ENCODE measurements at places on chromosomes 4 and X.

DNA sequence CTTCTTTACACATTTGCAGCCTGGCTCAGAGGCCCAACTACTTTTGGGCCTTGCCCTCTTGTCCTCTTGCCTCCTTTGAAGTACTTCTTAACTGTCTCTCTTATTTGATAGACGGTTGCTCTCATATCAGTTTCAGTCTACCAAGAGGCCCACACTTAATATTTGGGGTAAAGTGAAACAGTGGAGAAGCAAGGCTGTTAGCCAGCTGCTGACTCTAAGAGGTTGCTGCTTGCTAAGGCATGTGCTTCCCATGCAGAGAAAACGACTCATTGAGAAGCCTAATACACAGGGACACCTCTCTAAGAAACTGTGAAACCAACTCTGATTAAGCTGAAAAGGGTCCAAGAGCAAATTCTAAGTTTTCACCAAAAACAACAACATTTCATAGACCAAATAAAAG lies 94.6 kb downstream of the PPP3CA start:
- no peak for DNase-seq

DNA sequence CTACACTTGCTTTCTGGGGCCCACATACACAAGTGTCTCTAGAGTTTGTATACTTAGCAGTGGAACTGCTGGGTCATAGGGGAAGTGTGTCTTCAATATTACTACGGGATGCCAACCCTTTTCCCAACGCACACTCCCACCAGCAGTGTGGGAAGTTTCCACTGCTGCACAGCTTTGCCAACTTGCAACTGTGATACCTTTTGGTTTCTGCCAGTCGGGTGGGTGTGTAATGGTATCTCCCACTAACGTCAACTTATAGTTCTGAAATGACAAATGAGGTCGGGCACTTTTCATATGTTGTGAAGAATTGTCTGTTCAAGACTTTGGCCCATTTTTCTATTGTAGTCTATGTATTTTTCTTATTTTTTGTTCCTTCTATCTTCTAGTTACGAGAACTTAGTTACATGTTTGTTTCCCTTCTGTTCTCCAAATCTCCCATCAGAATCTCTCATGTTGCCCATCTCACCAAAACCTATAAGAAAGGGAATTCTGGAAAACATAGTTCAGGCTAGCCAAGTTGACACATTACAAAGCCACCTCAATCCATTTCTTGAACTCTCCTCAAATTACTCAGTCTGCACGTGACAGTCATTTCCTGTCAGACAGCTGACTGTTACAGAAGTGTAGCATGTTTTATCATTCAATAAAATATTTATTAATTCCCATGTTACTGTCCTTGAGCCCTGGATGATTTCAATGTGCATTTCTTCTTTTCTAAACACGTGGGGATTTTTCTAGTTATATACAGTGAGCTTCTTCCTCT lies 30.7 kb downstream of the PNMA6E start:
- DNase-seq: no peak

GRCh38 chr4:147247579-147247978 lies 233.3 kb upstream of the EDNRA start:
- no peak for DNase-seq

DNA sequence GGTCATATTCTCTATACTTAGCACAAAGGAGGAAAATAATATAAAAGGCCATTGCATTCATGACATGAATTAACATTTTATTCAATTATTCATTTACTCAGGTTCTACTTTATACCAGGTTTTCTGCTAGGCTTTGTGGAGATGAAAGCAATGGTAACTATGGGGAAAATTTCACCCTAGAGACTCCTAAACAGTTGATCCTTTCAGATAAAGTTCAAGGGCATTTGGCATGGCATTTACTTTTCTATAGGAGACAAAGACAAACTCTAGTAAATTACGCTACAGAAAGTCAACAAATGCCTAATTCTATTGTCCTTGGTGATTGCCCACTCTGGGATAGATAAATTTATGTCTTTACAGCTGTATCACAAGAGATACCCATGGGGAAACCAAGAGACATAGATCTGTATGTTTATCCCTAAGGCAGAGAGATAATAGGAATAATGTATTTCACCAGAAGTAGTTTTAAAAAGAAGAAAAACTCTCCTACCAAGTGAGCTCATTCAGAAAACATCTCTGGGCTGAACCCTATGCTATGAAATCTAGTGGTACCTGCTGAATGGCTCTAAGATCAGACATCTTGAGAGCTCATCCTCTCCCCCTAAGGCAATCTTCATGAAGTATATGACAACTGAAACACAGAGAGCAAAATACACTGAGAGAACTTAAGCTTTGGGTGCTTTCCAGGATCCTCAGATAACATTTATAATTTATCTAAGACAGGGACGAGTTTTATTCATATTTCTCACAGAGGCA lies 316.7 kb downstream of the ANTXR2 start:
- DNase-seq: no peak

- DNase-seq: no peak
Observed at GRCh38 chr4:107183155-107183774, 147.2 kb upstream of the DKK2 start.

GRCh38 chrX:39725114-39725513 lies 372.6 kb downstream of the BCOR start:
- no peak for DNase-seq

GRCh38 chr4:188466001-188466400 lies 326.8 kb downstream of the TRIML1 start:
- no peak for DNase-seq

- no peak for DNase-seq
Observed at GRCh38 chr4:111930659-111931058, 214.6 kb upstream of the FAM241A start.

- no peak for DNase-seq
Observed at GRCh38 chr4:90584051-90584450, 456.9 kb downstream of the CCSER1 start.

DNA sequence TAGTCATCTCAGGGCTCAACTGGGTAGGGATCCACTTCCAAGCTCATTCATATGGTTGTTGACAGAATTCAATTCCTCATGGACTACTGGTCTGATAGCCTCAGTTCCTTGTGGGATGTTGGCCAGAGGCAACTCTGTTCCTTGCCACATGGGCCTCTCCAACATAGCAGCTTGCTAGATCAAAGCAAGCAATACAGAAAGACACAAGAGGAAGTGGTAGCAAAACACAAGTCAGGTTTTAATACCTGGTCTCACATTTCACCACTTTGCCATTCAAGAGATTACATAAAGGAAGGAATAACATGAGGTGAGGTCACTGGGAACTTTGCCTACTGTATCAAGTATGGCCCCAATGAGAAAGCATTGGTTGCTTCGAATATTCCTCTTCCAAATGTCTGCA lies 79.2 kb downstream of the PRSS12 start:
- no peak for DNase-seq

DNA sequence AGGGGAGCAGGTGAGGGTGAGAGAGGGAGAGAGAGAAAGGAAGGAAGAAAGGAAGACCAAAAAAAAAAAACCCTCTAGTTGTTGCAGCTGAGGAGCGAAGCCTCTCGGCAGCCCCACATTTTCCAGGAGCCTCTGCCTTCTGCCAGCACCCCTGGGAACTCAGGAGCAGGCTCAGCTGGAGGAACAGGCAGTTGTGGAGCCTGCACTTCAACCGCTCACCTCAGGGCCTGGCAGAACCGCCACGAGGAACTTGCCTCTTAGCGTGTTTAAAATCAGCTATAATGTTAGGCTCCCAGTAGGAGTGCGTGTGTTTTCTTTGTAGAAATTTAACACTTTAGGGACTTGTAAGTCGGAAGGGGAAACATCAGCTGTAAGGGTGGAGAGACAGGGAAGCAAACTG lies 65.7 kb downstream of the SEL1L3 start:
- no peak for DNase-seq

DNA sequence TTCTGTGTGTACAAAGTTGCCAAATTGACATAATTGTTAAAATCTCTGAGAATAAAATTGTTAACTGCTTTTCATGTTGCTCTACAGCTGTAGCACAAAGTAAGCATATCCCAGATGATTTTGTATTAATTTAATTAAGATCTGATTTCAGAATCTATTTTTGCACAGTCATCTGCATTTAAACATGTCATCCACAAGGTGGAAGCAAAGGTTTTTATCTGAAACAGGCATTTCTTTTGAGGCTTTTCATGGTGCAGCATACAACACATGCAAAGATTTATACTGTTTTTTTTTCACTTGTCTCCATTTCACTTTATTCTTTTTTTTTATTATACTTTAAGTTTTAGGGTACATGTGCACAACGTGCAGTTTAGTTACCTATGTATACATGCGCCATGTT lies 51.2 kb downstream of the GC start:
- DNase-seq: no peak

DNA sequence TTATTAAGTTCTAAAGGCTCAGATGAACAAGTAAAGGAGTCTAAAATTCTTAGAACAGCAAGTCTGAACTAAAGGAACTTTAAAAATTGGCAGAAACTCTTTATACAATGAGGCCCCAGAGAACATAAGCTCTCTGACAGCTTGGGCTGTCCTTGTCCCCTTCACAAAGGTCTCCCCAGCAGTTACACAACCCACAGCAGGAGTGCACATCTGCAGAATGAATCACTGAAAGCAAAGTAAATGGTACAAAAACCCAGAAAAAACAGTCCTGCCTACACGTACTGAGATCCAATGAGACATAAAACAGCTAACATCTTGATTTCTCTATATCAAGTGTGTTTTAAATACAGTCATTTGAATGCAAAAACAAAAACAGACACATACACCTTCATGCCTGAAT lies 18.7 kb downstream of the RBBP7 start:
- DNase-seq: no peak

DNA sequence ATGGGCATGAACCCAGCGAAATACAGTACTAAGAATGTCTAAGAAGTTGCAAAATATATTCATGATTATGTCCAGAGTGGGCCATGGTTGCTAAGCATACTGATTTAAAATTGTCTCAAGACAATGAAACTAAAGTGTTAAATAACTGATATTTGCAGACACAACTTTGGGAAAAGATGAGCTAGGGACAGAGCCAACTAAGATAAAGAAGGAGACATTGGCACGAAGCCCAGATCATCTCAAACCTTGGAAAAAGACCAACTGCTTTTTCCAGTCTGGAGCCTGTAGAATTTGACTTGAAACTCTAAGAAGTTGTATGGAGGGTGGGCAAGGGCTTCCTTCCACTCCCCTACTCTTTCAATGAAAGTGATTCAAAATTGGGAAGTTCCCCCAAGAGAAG lies 108.5 kb upstream of the GLRA2 start:
- no peak for DNase-seq

Data from activated naive CD8-positive, alpha-beta T cell treated with anti-CD3 and anti-CD28 coated beads, Interleukin-2, amount 10 ng/mL, durations not matched to agents 7 days and 5 days (primary cell).